ENCODE measurements at places on chromosomes 7 and 10.
A peak's percentile ranks its signal among the peaks of the same experiment; 100 is the strongest.

GRCh38 chr10:12649012-12649584 lies 299.8 kb downstream of the CAMK1D start:
- DNase-seq: no peak

DNA sequence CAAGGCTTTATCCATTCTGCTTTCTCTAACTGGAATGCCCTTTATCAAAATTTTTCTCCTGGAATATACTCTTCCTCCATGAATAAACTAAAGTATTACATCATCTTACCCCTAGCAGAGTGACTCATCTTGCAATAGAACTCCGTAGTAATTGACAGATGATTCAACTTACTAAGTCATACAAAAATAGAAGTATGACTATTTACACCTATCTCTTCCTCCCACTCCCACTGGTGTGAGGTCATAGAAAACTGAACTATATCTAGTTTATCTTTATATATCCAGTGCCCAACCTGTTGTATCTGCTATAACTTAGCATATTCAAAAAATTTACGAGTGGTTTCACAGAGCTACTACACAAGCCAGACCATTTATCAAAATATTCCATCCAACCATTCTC lies 26.1 kb downstream of the ABCB1 start:
- no peak for DNase-seq

DNA sequence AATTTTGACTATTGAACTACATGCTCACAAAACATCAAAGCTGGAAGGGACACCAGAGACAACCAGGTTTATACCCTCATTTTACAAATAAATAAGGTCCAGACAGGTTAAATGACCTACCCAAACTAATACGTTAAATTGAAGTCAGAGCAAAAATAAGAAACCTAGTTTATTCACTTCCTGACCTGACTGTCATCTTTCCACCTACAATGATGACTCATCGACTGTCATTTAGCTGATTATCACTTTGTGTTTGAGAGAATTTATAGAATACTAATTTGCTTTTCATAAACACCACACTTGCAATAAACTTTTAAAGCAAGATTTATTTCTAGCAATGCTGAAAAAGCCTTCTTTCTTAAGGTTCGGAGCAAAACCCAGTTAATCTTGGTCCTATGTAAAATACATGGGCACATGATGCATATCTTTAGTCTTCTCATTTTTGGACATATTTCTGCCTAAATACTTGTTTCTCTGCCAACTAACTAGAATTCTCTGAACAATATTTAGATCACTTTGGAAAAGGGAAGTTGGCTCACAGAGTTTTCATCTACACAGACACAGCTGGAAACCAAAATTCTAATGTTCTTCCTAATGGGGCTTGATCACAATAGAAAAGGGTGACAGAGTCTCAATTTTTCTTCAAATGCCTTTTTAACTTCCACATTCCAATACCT lies 16.7 kb upstream of the LRRN3 start:
- DNase-seq: no peak

GRCh38 chr10:93206652-93207051 lies 133.0 kb downstream of the CYP26A1 start:
- peak; percentile 55 for DNase-seq

GRCh38 chr7:32501522-32501921 lies 6.2 kb downstream of the AVL9 start:
- DNase-seq: no peak

DNA sequence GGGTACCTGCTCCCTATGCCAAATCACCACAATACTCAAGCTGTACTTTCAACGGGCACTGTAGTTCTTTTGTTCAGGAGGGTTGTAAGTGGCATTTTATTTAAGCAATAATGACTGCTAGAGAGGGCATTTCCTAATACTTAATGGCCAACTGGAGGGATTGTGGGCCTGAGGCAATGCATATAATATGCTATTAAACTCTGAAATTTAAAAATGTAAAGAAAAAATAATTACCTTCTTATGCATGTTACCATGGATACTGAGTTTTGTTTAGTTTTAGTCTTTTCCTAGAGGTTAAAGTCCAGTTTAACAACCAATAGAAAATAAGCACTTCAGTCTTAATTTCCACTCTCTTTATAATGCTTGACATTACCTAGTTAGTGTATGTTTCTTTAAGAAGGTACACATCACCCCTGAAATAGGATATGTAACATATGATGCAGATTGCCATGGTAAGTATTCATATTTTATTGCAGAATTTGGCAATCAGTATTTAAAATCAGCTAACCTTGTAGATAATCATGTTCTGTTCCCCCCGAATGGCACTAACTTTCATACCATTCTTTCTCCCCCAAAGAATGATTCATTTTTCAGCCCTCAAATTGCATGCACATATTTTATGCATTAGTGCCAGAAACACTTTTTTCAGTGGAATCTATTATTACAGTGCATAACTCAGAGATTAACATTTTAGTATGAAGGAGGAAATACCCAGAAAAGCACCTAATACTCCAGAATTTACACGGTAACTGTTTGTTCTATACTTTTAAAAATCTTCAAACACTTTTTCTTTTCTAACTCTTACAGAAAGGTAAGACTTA lies 90.3 kb upstream of the ZNF438 start:
- DNase-seq: no peak

DNA sequence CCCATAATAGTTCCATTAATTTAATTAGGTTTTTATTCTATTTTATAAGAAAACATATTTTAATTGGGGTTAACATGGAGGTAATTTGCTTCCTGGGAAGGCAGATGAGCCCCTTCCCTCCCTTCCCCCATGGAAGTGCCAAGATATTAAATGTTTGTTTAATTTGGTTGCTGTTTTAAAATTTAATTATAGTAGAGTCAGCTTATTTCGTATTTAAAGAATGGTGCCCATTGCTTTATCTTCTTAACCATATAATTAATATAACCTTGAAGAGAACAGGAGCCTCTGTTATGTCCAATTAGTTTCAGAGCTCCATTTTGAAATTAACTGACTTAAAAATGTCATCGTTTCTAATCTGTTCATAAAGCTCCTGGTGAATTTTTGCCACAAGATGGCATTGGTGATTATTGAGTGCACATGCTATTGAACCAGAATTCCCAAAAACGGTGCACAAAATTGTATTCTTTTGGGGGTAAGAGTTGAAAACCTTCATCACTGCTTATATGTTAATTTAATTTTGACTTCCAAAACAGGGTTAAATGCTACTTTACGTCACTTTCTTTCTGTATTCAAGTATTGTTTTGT lies 26.0 kb downstream of the KLHDC10 start:
- no peak for DNase-seq

DNA sequence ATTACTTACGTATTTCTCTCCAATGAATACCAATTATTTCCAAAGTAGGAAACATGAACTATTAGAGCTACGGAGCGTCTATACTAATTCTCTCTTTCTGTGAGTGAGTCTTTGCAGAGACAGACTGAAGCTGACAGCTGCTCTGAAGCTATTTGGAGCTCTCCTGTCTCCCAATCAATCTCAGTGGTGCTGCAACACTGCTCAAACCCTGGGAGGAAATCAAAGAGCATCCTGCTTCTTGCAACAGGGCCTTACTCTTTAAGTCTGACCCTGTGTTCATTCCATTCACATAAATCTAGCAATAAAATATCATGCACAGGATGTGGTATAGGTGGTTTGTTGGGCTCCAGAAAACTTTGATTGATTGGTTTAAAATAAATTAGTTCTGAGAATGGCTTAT lies 685.7 kb upstream of the IGFBP3 start:
- DNase-seq: no peak

DNA sequence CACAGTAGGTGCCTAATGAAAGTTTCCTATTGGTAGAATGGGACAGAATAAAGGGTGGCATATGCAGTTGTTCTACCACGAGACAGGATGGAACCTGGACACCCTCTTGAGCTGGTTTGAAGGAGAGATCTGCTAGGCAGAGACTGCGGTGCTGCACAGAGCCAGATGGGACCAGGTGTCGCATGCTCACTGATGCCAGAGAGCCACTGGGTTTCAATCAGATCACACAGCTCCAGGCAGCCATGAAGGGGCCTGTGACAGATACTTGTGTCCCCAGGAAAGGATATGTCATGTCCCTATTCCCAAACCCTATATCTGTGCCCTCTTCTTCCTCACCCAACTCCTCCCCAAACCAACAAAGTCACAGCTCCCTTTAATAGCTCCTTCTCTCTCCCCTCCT lies 235.7 kb downstream of the PRPF18 start:
- DNase-seq: no peak

- DNase-seq: peak; percentile 81
Observed at GRCh38 chr7:20172736-20173334, 44.3 kb downstream of the MACC1 start.

DNA sequence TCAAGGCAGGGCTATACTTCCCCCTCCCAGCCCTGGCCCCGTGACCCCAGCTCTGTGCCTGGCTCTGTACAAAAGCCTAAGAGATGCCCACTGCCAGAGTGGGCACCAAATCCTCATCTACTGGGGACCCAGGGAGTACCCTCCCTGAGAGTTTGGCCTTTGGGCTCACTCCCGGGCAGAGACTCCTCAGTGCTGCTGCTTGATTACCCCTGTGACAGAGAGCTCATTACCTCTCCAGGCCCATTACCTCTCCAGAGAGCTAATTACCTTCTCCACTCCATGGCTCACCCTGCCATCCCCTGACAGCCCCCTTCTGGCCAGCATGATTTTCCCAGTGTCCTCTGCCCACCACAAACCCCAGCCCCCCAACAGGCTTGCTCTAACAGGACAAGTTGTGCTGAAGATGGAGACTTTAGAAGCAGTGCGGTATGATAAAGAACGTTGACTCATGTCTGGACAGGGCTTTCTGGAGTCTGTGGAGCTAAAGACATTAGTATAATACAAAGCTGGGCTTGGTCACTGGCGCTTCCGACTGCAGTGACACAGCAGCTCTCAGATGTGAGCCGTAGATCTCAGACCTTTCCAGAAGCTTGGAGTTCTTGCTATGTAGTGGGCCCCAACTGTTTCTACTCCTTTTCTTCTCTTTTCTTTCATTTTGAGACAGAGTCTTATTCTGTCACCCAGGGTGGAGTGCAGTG lies 111.3 kb upstream of the KCTD7 start:
- no peak for DNase-seq

DNA sequence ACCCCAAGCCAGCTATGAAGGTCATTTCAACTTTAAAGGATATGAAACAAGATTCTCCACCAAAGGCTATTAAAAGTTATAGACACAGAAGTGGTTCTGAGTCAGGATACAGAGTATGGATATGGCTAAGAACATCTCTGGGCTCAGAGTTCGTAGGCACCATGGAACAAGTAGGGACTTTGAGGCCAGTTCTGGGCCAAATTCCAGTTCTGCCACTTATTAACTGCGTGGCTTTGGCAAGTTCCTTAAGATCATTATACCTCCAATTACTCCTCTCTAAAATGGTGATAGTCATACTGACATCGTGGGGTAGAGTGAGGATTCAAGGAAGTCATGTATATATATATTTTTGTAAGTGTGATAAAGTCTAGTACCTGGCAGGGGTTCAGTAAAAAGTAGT lies 105.8 kb upstream of the NFE2L3 start:
- DNase-seq: no peak

GRCh38 chr10:11112718-11113117 lies 95.0 kb downstream of the CELF2 start:
- DNase-seq: no peak

DNA sequence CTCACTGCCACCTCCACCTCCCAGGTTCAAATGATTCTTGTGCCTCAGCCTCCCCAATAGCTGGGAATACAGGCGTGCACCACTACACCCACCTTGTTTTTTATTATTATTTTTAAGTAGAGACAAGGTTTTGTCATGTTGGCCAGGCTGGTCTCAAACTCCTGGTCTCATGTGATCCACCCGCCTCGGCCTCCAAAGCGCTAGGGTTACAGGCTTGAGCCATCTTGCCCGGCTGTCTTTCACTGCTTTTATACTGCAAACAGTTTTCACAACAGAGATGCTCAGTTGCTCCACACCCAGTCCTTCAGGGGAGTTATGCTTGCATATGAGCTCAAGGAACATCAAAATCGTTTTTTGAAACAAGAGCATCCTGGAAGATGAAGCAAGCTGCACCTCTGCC lies 1.3 kb upstream of the PRR15 start:
- no peak for DNase-seq

DNA sequence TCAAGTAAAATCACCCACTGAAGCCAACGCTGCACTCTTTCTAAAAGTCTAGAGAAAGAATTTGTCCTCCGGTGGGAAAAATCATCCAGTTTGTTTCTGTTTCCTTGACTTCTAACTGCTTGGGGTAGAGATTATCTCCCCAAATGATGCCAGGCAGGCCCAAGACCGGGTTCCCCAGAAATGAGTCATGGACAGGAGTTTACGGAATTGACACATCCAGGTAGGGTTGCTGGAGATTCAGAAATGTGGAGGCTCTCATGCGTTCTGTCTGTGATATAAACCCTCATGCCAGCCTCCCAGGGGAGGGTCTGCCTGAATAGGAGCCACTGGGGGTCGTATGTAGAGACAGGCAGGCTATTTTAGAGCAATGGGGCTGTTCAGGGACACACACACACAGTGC lies 230.9 kb downstream of the TCERG1L start:
- DNase-seq: no peak

DNA sequence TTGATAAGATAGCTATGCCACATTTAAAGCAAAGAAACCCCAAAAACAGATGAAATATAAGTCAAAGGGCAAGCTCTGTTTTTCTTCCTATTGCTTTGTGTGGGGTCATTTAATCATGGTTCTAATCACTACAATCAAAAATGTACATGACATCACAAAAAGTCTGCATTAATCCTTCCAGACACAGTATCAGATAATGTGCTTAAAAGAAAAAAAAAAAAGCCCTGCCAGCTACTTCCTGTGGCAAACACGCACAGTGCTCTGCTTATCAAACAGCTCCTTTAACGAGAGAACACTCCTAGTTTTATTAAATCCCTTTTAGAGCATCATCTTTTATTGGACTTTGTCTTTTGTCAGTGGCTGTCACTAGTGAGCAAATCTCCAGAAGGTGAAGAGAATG lies 1005.8 kb downstream of the GATA3 start:
- DNase-seq: no peak

DNA sequence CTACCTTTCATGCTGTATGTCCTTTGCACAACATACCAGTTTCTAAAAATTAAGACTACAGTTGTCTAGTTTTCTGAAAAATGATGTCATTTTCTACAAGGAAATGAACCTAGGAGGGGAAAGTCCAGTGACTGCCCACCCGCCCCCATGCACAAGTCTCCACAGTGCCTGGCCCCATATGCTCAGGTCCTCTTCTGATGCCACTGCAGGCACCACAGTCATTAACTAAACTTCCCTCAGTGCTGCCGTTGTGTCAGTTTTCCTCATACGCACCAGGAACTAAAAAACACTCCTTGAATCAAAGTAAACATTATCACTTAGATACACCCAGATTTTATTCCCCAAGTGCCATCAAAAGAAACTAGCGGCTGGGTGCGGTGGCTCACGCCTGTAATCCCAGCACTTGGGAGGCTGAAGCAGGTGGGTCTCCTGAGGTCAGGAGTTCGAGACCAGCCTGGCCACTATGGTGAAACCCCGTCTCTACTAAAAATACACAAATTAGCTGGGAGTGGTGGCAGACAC lies 6.9 kb upstream of the TNS3 start:
- no peak for DNase-seq

DNA sequence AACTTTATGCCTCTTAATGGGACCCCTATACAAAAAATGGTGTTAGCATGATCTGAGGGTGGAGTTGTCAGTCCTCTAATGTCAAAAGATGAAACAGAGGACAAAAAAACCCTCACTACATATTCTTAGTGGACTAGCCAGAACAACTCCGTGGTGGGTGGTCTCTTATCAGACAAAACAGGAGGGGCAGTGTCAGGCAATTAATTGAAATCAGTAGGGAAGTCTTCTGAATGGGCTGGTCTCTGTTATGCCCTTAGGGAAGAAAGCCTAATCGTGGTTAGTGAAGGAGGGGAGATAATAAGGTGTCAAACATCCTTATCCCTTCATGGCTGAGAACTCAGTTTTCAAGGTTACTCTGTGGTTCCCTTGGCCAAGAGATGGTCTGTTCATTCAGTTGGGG lies 909.4 kb downstream of the GRID1 start:
- peak; percentile 28 for DNase-seq

Data from neural progenitor cell (in vitro differentiated cells).